ENCODE measurements at places on chromosomes 1 and 21.

DNA sequence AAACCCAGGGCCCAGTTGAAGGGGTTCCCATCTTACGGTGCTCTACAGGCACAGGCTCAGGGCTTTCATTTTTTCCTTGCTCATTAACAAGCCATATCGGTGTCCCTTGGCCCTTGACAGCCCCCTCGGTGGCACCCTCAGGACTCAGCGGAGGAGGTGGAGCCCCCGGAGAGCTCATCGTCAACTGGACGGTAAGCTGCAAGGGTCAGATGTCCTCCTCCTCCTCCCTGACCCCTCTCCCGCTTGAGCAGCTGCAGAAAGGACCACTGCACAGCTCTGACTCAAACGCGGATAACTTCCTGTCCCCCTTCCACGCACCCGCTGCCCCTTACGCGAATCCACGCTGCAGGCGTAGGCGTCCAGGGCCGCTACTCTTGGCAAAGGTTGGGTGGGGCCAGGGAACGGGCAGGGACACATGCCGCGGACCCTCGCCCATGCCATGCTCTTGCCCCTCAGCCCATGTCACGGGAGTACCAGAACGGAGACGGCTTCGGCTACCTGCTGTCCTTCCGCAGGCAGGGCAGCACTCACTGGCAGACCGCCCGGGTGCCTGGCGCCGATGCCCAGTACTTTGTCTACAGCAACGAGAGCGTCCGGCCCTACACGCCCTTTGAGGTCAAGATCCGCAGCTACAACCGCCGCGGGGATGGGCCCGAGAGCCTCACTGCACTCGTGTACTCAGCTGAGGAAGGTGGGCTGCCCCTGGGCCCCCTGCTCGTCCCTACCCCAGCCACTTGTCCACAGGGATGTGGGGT, 14.7 kb downstream of the TMEM81 start:
- DNase-seq, result peak; percentile 35

DNA sequence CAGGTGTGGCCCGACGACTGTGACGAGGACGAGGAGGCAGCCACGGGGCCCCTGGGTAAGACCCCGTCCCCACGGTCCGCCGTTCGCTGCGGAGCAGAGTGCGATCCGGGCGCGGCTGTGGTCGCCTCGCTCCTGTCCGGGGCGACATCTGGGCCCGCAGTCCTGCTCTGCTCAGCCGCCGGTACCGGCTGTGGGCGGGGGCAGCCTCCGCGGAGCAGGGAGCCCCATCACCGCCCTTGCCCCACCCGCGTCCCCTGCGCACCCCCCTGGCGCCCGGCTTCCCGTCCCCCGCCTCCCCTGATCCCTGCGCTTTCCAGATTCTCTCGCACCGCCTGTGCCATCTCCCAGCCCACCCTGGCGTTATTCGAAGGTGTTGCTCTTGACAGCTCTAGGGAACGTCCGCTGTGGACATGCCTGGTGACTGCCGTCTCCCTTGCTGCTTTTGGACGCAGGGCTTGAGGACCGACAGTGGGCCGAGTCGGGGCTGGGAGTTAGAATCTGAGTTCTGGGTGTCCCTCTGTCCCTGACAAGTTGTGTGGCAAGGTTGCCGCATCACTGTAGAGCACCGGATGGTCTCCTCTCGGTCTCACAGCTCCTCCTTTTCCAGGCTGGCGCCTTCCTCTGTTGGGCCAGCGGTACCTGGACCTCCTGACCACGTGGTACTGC, 596 bp downstream of the TOR3A start:
- DNase-seq, result peak; percentile 52

- no peak for DNase-seq
Measured at GRCh38 chr1:39224295-39224829, 19.9 kb downstream of the MACF1 start.

GRCh38 chr1:83794384-83794783, 204.5 kb downstream of the TTLL7 start:
- no peak for DNase-seq

DNA sequence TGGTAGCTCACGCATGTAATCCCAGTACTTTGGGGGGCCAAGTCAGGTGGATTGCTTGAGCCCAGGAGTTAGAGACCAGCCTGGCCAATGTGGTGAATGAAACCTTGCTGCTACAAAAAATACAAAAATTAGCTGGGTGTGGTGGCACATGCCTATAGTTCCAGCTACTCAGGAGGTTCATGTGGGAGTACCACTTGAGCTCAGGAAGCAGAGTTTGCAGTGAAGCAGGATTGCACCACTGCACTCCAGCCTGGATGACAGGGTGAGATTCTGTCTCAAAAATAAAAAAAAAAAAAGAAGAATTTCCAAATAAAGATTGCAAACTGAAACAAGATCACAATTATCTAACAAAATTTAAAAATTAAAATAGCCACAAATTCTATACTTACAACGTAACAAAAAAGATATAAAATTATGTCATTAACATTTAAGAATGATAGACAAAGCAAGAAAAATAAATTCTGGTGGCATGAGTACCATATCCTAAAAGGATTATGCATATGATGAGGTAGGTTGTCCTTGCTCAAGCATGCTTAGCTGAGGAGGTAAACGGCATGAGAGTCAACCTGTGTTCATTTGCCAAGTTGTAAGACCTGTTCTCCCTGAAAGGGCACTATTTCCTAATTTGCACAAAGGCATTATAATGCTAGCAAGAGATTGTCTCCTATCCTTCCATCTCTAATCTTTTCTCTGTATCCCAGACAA, 20.2 kb downstream of the IPP start:
- DNase-seq, result no peak

- no peak for DNase-seq
Measured at GRCh38 chr1:223352944-223353343, 11.0 kb downstream of the SUSD4 start.

Measured in NCI-H1092 treated with DMSO at 0.1 percent for 48 hours (cell line).